Astrocyte of the hippocampus (primary cell): ENCODE measurements at places on chromosomes 2 and 18.

DNA sequence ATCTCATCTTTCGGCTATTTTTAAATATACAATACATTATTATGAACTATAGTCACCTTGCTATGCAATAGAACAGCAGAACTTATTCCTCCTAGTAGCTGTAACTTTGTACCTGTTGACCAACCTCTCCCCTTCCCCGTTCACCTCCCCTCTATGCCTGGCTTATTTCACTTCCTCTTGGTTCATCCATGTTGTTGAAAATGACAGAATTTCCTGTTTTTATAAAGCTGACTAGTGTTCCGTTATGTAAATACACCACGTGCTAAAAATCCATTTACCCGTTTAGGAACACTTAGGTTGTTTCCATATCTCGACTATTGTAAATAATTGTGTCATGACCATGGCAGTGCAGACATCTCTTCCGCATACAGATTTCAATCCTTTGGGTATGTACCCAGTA, 10.3 kb downstream of the ALPI start:
- no peak for DNase-seq

GRCh38 chr2:151020411-151020810, 241.3 kb downstream of the RBM43 start:
- DNase-seq, result no peak

- no peak for DNase-seq
These were observed 125.8 kb downstream of the C1D start for GRCh38 chr2:67936969-67937368.

GRCh38 chr2:9145109-9145751, 61.4 kb upstream of the ASAP2 start:
- peak; percentile 59 for DNase-seq
